Left cardiac atrium (tissue), 4 donors: ENCODE measurements at places on chromosomes 3 and 15.

- no peak for DNase-seq
These were observed 60.6 kb upstream of the XCR1 start for GRCh38 chr3:46087871-46088270.

DNA sequence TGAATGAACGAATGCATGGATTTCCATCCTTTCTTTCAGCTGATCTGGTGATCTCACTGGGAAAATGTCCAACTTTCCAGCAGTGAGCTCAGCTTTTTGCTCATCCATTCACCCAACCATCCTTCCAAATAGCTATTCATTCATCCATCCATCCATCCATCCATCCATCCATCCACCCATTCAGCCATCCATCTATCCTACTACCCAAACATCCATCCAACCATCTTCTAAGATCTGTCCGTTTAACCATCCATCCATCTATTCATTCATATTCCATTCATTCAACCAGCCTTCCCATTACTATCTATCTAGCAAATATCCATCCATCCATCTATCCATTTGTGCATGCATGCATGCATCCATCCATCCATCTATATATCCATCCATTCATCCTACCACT lies 39.4 kb downstream of the WNT7A start:
- no peak for DNase-seq

DNA sequence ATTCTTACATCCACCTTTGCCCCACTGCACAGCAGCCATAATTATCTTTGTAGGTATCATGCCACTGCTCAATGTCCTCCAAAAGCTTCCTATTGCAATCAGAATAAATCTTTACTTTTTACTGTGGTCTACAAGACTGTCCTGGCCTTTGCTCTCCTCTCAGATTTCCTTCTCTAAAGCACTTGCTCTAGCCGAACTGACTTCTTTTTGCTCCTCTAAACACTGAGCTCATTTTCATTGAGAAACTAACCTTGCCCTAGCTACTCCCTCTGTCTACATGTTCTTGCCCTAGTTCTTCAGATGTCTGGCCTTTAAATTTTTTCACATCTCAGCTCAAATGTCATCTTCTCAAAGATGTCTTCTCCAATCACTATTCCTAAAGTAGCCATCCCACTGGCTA lies 342.8 kb downstream of the TBC1D5 start:
- no peak for DNase-seq

- no peak for DNase-seq
These were observed 40.3 kb upstream of the ZNF385D start for GRCh38 chr3:21791356-21791755.

- no peak for DNase-seq
These were observed 49.8 kb downstream of the ST3GAL6 start for GRCh38 chr3:98812851-98813374.

DNA sequence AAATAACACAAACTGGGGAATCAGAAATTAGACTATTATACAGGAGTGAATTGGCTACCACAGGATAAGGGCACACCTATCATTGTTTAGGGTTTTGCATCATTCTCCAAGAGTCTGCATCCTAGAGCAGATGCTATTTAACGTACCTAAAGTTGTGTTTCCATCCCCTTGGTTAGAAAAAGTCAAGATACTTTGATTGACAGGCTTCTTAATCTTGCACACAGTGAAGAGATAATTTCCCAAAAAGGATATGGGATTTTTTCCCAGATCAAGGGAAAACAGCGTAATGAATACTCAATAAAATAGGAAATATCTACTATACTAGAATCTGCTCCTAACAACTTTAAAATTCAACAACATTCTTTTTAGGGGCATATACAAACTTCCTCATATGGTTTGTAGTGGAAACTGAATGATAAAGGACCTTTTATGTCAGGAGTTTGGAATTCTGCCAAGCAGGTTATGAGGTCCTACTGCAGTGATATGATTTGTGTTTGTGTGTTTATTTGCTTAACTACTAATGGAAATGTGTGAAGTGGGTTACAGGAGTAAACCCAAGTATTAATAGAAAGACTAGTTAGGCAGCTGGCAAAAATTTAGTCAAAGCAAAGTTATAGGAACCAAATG lies 124.1 kb upstream of the MME start:
- no peak for DNase-seq

DNA sequence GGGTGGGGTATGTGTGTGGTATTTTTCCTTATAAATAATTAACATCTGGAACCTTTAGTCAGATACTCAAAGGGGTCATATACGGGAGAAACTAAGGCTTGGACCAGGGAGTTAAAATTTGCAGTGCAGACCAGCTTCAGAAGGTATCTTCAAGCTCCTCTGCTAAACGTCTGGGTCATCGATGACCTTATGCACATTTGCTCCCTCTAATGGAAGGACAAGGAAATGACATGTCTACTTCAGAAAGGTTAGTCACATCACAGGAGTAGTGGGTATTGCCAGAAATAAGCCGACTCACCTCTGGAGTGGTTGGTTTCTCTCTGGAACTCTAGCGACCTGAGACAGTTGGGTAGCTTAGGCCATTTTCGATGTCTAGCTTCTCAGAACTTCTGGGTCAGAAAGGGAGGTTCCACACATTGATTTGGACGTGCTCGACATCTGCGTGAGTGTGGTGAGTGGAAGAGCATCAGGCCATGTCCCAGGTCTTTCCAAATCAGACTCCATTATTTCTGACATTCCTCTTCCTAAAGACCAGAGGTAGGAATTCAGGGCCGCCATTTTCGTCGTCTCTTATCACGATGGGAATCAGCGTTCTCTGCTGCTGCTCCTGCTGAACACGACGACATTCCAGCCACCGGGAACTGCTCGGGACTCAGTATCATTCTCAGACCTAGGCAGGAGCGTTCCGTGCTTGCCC lies 31.8 kb upstream of the RASA2 start:
- no peak for DNase-seq

DNA sequence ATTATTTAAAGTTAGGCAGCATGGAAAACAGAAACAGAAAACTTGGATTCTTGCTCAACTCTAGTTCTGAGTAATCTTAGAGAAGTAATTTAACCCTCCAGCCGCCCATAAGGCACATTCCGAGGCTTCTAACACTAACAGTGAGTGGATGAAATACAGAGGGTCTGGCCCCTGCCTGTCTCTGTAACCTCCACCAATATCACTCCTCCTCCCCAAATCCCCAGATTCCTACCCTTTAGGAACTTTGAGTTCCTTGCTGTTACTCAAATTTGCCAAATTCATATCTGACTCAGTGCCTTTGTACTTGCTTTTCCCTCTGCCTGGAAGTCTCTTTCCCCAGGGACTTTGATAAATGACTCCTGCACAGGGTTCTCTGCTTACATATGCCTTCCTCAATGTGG lies 112.5 kb upstream of the TGFBR2 start:
- DNase-seq = no peak
